ENCODE measurements at places on chromosomes 7 and 10.

DNA sequence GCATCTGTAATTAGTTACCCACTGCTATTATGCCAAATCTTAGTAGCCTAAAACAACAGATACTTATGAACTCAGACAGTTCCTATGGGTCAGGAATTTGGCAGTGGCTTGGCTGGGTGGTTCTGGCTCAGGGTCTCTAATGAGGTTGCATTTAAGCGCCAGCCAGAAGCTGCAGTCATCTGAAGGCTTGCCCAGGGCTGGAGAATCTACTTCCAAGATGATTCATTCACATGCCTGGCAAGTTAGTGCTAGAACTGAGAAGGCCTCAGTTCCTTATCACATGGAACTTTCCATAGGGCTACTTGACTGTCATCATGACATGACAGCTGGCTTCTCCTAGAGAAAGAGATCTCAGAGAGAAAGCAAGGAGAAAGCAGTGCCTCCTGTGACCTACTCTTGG, 121.3 kb downstream of the AVL9 start:
- no peak for DNase-seq

- no peak for DNase-seq
Observed at GRCh38 chr10:59008452-59008851, 168.0 kb upstream of the PHYHIPL start.

- no peak for DNase-seq
Observed at GRCh38 chr7:34735526-34735925, 77.5 kb downstream of the NPSR1 start.

- DNase-seq = peak; percentile 1
Observed at GRCh38 chr10:106711313-106711906, 453.1 kb downstream of the SORCS1 start.

DNA sequence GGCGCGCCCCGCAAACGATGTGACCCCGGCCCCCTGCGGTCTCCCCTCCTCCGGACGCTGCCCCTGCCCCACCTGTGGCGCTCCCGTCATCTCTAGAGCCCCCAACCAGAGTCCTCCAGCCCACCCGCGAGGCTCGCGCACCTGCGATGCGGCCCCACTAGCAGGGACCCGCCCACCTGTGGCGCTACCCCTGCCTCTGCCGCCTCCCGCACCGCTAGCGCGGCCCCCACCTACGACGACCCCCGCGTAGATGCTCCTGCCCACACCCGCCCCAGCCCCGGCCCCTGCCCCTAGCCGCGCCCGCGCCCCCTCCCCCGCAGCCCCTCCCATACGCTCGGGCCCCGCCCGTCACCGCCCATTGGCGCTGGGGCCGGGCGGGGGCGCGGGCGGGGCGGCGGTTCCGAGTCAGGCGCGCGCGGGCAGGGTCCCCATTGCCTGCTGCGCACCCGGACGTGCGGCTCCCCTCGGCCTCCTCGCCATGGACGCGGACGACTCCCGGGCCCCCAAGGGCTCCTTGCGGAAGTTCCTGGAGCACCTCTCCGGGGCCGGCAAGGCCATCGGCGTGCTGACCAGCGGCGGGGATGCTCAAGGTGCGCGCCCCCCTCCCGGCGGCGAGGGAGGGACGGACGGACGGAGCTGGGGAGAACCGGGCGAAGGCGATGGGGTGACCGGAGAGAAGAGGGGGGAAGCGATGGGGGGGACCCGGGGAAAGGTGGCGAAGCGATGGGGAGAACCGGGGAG, at the start of gene PFKP:
Gene PFKP, plus strand, starts transcription at position 431 of the 741 bp plus-strand sequence. Its CDS starts 48 bp downstream, at position 479.
- DNase-seq = peak; percentile 60

DNA sequence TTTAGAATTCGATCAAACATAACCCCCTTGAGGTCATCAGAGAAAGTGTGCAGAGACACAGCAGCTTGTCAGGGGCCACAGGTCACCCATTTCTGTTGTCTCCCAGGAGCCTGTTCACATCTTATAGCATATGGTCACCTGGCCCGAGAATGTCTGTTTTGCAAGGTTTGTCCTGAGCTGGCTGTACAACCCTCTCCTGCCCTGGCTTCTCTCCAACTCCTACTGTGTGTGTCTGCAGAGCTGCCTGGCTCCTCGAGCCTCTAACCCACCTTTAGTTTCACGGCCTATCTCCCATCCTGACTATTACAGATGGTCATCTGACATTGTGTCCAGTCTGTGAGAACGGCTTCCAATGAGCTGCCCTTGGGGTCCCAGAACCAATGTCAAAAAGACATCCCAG, 683.4 kb downstream of the SDK1 start:
- no peak for DNase-seq

- no peak for DNase-seq
Observed at GRCh38 chr10:77959384-77959783, 32.8 kb upstream of the DLG5 start.

DNA sequence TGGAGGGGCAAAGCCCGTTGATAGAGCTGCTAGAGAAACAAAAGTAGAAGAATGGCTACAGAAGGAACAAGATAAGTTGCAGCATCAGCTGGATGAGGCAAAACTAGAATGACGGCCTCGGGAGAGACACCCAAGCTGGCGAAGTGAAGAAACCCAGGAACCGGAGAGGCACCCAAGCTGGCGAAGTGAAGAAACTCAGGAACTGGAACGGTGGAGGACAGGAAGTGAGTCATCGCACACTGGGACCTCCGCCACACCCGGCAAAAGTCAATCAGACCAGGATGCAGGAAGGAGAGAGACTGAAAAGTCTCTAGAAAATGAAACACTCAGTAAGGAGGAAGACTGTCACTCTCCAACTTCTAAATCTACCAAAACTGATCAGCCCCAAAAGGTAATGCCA, 133.0 kb upstream of the NEBL start:
- DNase-seq = no peak

DNA sequence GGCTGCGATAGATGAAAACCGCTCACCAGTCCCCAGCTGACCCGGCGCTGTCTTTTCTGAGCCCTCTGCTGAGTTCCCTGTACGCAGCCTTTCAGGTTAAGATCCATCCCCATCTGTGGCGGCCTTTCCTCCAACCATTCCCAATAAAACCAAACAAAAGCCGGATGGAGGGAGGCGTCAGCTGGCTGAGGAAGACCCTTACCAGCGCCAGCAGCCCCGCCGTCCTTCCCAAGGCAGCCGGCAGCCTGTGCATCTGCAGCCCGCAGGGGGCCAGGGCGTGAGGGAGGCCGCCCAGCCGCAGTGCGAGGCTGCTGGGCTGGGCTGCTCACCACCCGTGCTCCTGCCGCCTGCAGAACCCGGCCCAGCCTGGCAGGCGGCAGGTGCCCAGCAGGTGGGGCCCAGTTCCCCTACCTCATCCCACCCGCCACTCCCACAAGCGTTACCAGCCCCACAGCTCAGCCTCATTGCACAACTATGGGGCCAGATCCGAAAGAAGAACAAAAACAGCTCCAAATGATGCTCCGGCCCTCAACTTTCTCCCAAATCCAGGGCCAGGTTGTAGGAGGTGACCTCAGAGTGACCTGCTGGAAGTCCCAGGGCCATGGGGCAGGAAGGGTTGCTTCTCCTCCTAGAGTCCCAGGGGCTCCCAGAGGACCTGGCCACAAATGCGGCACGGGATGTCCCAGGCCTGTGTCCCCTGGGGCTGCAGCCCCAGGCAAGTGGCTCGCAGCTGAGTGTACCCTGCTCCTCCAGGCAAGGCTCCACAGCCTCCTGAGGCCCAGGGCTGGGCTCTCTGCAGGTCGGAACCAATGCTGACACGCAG, 23.8 kb downstream of the PAPOLB start:
- DNase-seq = no peak

- no peak for DNase-seq
Observed at GRCh38 chr10:122618461-122619165, 58.1 kb downstream of the DMBT1 start.

DNA sequence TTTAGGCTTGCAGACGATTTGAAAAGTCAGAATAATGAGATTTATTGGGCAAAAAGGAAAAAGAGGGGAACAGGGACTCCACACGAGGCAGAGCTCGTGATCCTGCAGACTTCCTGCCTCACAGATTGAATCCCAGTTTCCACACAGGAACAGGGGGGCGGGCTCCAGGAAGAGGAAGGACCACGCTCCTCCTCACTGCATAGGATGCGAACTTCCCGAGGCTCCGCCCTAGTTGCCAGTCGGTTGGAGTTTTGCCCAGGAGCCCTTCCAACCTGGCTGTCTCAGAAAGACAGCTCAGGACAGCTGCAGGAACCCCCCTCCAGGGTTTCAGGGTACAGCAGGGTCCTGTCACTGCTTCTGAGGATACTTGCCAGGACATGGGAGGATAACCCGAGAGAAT, 488.3 kb upstream of the ADARB2 start:
- no peak for DNase-seq

GRCh38 chr10:123140164-123140982, 4.6 kb downstream of the HMX3 start:
- DNase-seq = peak; percentile 15

- no peak for DNase-seq
Observed at GRCh38 chr7:70520611-70521010, 611.3 kb upstream of the GALNT17 start.

GRCh38 chr7:79282070-79282694, 171.3 kb downstream of the MAGI2 start:
- no peak for DNase-seq

- DNase-seq = peak; percentile 43
Observed at GRCh38 chr10:119595676-119596515, 868 bp downstream of the TIAL1 start.

GRCh38 chr7:140640727-140641523, at the start of gene DENND2A:
TSS of gene DENND2A (minus strand) at chr7:140640813. CDS start at chr7:140602397, 38,416 bp downstream.
- no peak for DNase-seq

GRCh38 chr7:128777156-128778123, 1.8 kb upstream of the OPN1SW start:
- DNase-seq = no peak

DNA sequence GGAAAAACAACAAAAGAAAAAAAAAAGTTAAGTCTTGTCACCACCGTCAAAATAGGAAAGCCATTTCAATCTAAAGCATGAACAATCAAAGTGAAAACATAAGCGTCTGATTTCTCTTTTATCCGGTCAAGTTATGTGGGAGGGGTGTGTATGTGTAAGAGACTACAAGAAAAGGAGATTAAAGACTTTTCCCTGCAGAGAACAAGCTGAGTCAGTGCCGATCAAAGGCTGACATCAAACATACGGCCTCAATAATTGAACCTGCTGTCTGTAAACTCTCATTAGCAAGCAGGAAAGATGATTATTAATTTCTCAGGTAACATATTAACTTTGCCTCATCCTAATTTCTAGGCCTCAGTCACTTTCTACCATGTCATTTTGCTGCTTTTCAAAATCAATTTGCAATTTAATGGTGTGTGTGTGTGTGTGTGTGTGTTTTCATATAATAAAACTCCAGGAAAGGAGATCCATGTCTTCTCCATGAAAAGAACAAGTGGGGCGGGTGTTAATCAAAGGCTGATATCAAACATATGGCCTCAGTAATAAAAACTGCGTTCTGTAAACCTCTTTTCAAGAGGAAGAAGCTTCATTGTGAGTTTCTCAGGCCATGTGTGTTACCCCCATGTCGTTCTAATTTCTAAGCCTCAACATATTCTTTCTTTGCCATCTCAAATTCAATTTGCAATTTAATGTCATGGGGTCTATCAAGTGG, 649.1 kb upstream of the SORCS1 start:
- no peak for DNase-seq

DNA sequence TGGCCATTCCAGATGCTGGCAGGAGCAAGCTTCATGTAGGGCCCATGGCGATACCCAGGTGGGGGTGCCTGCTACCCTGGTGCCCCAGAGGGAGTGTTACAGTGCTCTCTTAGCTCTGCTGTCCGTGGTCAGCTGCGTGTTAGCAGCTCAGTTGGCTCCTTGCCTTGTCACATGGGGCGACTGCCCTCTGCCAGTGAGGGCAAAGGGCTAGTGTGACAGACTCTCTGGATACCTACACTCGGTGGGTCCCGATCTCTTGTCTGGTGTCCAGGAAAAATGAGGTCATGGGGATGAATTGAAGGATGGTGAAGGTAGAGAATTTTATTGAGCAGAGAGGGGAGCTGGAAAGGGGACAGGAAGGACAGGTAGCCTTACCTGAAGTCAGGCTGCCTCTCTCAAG, 152.2 kb downstream of the CYP26A1 start:
- DNase-seq = no peak

- no peak for DNase-seq
Observed at GRCh38 chr10:52682766-52683165, 89.8 kb downstream of the MBL2 start.

DNA sequence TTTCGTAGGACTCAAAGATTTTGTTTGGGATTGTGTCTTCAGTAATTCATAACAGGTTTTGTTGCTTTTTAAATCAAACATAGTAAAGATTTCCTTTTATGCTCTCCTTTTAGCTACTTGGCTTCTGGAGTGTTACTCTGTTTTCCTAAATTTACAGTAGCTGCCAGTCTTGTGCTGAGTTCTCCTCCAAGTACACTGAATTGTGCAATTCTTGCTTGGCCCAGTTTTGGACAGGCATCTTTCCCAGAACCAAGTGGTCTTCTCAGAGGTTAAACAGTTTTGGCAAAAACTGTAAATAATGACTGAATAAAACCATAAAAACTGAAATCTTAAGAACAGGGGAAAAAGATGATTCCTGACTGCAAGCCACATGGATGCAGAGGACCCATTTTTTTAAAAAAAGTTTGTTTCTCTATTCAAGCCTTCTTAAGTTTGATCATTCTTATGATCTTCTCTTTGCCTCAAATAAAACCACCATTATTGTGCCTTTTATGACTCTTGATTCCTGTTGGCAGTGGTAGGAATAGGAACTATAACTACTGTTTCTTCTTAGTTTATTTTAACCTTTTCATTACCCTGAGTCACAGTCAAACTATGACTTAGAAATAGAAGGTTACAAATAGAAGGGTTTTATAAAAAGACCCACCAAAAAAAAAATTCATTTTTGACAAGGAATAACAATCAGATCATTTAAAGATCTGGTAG, 88.0 kb downstream of the MDFIC start:
- DNase-seq = no peak

DNA sequence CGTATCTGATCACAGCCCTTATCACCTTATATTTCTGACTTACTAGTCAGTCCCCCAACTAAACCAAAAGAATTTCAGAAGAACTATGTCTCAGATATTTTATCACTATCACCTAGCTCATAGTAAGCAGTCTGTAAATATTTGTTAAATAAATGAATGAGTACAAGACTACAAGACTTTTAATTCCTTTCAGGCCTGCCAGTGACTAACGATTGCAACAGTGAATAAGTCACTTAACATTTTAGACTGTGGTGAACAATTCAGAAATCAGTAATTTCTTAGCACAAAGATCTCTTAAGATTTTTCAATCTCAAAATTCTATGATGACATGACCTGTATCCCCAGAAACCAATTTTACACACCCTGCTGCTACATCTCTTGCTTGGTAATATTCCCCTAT, 162.2 kb downstream of the IMMP2L start:
- DNase-seq = no peak

DNA sequence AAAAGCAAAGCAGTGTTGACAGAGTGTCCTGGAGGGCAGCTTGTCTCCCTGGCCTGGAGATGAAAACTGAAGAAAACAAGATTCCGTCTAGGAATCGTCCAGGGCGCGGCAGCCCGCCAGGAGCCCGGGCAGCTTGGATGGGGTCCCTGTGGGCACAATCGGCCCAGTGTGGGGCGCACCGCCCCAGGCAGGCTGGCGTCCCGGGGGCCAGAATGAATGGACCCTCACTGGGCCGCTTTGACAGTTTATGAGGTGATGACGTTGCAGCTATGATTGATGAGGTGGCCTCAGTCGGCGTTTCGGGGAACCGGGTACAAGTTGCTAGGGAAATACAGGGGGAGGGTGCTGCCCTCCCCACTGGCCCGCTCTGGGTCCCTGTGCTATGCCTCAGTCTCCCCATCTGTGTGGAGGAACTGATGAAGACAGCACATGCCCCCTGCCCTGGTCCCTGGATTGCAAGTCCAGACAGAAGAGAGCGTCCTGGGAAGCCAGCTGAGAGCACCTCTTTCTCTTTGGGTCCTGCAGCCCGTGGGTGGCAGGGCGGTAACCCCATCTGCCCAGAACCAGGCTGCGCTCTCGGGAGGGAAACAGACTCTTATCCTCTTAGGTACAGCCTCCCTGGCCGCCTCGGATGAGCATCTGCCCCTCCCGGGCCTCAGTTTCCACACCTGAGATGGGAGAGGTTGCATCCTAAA, 131.3 kb downstream of the LHPP start:
- no peak for DNase-seq
